Endodermal cell (in vitro differentiated cells): ENCODE measurements at places on chromosomes 1 and 21. TPM values are rescaled to one million over a fixed set of nuclear protein-coding genes. Genes with fewer than 3 reads are reported as not detected.
A peak's percentile ranks its signal among the peaks of the same experiment; 100 is the strongest.

- no peaks in the 10 kb centered on the region for H3K36me3 ChIP-seq
- no peaks in the 10 kb centered on the region for H3K27me3 ChIP-seq
- no peaks in the 10 kb centered on the region for H3K4me1 ChIP-seq
- DNase-seq = no peak
Measured at GRCh38 chr1:69777971-69778370, 210.2 kb downstream of the LRRC7 start.

DNA sequence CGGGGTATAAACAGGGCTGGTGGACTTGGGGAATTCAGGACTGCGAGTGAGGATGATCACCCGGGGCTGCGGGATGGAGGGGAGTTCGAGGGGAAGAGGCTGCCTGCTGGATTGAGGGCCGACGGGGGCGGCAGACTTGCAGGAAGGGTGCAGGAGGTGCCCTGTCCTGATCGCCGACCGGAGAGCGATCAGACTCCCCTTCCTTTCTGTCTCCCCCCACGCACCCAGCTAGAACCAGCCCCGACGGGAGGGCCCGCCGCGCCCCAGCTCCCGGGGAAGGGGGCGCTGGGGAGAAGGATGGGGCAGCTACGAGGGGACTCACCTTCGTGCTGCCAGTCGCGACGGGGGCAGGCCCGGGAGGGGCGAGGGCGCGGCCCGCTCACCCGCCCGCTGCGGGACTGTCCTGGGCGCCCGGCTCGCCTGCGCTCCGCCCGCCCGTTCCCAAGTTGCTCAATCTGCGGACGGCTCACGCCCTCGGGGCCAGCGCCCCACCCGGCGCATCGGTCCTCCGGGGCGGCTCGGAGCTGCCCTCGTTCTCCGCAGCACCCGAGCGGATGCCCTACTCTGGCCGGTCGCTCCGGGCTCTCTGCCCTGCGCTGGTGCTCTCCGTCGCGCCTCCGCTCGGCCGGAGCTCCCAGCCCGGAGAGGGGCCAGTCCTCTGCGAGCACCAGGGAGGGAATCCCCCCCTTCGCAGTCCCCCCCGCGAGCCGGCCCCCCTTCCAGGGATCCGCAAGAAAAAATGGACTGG, at the start of gene RSPO1:
Gene RSPO1 (minus strand): TSS at position 649 of the 748 bp plus-strand sequence. CDS start 5,231 bp downstream, outside the sequence.
- H3K27ac ChIP-seq = no peak within 1 kb of the TSS
- H3K4me1 ChIP-seq = no peaks in the 10 kb centered on the region
- no peaks in the 10 kb centered on the region for H3K36me3 ChIP-seq
- peak; percentile 73 for DNase-seq
- peaks cover 100% of the 10 kb centered on the region for H3K27me3 ChIP-seq

GRCh38 chr1:164363980-164364379, 195.0 kb upstream of the PBX1 start:
- no peak overlapping the region for H3K4me3 ChIP-seq
- DNase-seq = no peak
- H3K36me3 ChIP-seq = no peaks in the 10 kb centered on the region

GRCh38 chr1:60916199-60916598, 166.2 kb upstream of the NFIA start:
- no peak overlapping the region for H3K4me3 ChIP-seq
- no peak overlapping the region for H3K27ac ChIP-seq
- peaks cover 25% of the 10 kb centered on the region for H3K27me3 ChIP-seq
- H3K4me1 ChIP-seq = peaks cover 12% of the 10 kb centered on the region
- DNase-seq = no peak

DNA sequence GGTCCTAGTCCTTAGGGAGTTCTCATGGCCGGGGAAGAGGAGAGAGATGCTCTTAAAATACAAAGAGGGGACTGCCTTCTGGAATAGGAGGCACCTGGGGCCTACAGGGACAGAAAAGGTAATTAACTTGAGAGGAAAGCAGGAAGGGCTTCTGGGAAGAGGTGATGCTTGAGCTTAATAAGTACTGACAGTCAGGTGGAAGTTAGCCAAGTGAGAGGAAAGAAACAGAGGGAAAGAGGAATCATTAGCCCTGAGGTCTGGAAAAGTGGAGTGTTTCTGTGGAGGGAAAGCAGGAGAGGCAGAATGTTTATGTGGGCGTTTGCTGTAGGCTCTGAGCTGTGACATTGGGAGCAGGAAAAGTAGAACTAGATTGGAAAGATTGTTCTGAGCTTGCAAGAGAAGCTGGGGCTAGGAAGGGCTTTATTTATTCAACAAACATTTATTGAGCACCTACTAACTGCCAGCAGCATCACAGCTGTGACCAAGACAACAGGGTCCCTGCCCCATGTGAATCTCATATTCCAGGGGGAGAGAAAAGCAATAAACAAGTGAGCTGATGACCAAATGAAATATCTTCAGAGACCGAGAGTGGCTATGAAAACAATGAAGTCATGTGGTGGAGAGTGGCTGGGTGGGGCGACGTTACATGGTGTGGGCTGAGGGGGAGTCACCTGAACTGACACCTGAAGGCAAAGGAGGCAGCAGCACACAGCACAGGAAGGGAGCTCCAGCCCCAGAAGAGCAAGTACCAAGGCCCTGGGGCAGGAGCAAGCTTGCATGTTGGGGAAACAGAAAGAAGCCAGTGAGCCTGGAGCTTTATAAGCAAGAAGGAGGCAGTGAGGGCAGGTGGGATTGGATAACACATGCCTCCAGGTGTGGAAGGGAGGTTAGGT, 4.4 kb upstream of the FNDC5 start:
- H3K4me1 ChIP-seq = peaks cover 6% of the 10 kb centered on the region
- no peaks in the 10 kb centered on the region for H3K36me3 ChIP-seq
- no peak overlapping the region for H3K4me3 ChIP-seq

DNA sequence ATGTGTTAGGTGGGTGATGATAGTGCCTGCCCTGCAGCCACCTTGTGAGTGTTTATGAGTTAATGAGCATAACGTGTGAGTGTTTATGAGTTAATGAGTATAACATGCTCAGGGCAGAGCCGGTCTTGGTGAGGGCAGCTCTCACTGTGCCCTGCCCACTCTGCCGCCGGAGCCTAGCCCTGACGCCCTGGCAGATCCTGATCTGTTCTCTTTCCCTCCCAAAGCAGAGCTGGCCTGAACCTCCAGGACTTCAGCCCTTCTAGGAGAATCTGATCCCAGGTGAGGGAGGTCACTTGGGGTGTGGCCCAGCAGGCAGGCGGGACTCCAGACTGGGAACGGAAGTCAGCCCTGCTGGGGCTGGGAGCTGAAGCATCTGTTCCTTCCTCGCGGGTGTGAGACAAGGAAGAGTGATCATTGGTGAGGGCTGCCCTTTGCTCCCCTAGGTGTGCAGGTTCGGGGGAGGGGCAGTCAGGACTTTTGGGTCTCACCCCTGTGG, 5.7 kb downstream of the FBLIM1 start:
- no peak overlapping the region for H3K4me3 ChIP-seq
- no peaks in the 10 kb centered on the region for H3K27me3 ChIP-seq

- H3K4me3 ChIP-seq = no peak overlapping the region
- no peaks in the 10 kb centered on the region for H3K27me3 ChIP-seq
- DNase-seq = no peak
- no peaks in the 10 kb centered on the region for H3K36me3 ChIP-seq
- H3K4me1 ChIP-seq = peaks cover 9% of the 10 kb centered on the region
Measured at GRCh38 chr1:30851286-30851685, 57.3 kb downstream of the SDC3 start.

- DNase-seq = peak; percentile 41
- no peaks in the 10 kb centered on the region for H3K36me3 ChIP-seq
- H3K4me1 ChIP-seq = no peaks in the 10 kb centered on the region
- H3K4me3 ChIP-seq = no peak overlapping the region
Measured at GRCh38 chr1:111789142-111789541, 33.4 kb downstream of the DDX20 start.

DNA sequence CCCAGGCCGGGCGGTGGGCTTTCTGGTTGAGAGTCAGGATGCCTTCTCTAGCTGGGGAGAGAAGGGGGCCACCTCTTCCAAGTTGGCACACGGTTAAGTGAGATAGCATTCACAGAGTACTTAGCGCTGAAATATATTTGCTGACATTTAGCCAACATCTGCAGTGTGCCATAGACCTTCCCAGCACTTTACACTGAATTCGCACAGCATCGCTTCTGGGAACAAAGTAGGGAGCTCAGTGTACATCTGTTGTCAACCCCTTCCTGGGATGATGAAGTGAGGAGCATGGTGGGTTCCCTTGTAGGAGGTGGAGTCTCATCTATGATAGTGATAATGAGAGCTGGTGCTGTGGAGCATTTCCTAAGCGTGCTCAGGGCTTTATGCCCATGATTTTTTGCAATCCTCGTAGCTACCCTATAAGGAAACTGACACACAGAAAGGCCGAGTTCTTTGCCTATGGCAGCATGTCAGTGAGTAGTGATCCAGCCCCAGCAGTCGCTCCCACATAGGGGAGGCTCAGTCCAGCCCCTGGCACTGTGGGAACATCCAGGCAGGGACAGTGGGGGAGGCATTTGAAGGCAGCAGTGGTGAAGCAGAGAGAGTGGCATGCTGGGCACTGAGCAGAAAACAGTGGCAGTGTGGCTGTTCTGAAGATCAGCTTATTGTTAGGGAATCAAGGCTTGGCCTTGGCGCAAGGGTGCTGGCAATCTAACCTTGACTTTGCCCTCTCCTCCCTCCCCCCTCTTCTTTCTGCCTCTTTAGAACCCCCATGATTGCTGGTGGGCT, 176.2 kb downstream of the PGBD5 start:
- no peaks in the 10 kb centered on the region for H3K27me3 ChIP-seq
- peak; percentile 43 for DNase-seq
- H3K4me1 ChIP-seq = no peaks in the 10 kb centered on the region
- H3K36me3 ChIP-seq = peaks cover 7% of the 10 kb centered on the region

- H3K27me3 ChIP-seq = no peaks in the 10 kb centered on the region
- H3K4me3 ChIP-seq = no peak overlapping the region
- no peak for DNase-seq
- H3K27ac ChIP-seq = no peak overlapping the region
- H3K36me3 ChIP-seq = no peaks in the 10 kb centered on the region
Measured at GRCh38 chr1:85992791-85993190, 163.8 kb downstream of the COL24A1 start.

DNA sequence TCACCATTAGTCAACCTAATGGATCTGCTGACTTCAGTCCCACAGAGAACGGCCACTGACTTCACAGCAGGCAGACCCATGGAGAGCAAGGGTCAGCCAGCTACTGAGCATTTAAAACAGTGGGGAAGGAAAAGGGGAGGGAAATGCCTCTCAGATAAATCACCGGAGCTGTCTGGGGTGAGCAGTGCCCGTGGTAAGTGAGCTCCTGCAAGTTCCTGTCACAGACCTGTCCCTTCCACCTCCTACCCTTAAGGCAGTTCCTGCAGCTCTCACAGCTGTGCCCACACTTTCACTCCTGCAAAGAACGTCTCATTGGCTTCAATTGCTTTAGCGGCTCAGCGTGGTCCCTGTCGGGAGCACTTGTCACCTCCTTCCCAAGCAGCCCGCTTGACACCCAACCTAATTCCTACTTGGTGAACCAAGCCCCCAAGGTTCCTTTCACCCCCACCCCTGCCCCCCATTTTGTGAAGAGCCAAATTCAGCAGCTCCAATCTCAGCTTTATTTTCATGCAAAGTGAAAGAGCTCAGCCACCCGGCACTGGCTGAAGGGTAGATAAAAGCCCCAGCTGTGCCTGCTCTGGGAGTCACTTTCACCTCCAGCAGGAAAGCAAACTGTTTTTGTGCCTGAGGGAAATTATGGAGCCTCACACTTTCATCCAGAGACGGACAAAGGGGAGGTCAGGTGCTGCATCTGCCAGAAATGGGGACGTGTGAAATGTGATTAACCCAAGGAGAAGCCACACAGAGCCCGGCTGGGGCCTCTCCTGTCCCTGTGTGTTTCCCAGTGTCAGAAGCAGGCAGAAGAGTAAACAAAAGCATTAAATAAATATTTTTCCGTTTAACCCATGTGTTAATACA, 306.2 kb downstream of the TTLL7 start:
- H3K4me1 ChIP-seq = peaks cover 15% of the 10 kb centered on the region
- H3K27ac ChIP-seq = peak overlapping the region; percentile 98
- H3K4me3 ChIP-seq = peak overlapping the region; percentile 46

- H3K36me3 ChIP-seq = no peaks in the 10 kb centered on the region
- no peaks in the 10 kb centered on the region for H3K27me3 ChIP-seq
- no peak overlapping the region for H3K27ac ChIP-seq
- peaks cover 17% of the 10 kb centered on the region for H3K4me1 ChIP-seq
- H3K4me3 ChIP-seq = no peak overlapping the region
Measured at GRCh38 chr1:41668054-41668660, 183.7 kb upstream of the EDN2 start.

- H3K4me3 ChIP-seq = no peak overlapping the region
- no peaks in the 10 kb centered on the region for H3K27me3 ChIP-seq
- H3K36me3 ChIP-seq = no peaks in the 10 kb centered on the region
- no peak for DNase-seq
Measured at GRCh38 chr21:35239811-35240219, 190.7 kb upstream of the RUNX1 start.

DNA sequence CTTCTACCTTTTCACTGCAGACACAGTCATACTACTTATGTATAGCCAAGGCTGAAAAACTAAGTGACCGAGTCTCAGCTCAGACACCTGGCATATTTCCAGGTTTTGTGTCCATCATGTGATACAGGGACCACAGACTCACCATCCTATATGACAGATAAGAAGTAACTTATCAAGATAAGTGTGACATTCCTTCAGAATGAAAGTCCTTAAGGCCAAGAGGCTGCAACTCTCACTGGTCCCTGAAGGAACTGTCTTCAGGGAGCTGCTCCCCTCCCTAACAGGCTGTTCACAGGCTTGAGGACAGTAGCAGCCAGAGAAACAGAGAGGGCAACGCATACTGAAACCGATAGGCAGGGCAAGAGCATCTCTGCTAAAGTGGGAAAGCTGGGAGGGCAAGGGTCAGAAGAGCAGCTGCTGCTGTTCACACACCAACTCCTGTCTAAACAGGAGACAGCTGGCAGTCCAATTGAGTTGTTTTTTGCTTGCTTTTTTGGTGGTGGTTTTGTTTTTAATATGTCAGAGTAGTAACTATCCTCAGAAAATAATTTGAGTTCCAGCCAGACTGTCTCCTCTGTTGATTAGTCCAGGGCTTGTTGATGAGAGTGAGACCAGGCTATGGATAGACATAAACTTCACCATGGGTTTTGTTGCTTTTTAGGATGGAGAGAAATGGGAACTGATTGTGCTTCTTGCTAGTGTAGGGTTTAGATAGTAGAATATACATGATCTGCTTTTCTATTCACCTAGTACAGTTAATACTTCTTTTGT, 67.7 kb downstream of the MACF1 start:
- H3K27ac ChIP-seq = peak overlapping the region; percentile 79
- H3K36me3 ChIP-seq = no peaks in the 10 kb centered on the region
- no peak overlapping the region for H3K4me3 ChIP-seq
- DNase-seq = peak; percentile 58
- H3K4me1 ChIP-seq = peaks cover 23% of the 10 kb centered on the region

DNA sequence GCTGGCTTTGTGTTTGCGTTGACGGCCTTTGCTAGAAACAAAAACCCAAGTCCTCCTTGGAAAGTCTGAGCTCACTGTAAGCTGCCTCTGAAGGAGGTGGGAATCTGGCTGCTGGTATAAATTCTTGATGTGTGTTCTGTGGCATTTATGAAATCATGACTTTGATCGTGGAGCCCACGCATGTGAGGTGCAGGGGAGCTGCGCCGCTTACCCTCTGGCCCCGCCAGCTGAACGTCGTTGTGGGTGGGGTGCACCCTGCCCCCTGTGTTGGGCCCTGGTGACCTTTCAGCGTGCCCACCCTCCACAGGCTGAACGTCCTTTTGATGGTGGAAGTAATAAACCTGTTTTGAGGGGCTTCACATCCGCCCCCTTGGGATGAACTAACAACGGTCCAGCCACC, 21.2 kb upstream of the DIP2A start:
- no peak overlapping the region for H3K4me3 ChIP-seq
- H3K4me1 ChIP-seq = no peaks in the 10 kb centered on the region
- H3K27me3 ChIP-seq = no peaks in the 10 kb centered on the region
- H3K36me3 ChIP-seq = peaks cover 78% of the 10 kb centered on the region
- no peak overlapping the region for H3K27ac ChIP-seq

GLIS1 gene
- 1.8 to 2.5 TPM (median 2.1 TPM) in 3 replicates for total RNA-seq
